Retina (tissue), 1 donor: ENCODE measurements at places on chromosomes 3 and 15.

- DNase-seq: peak; percentile 53
Observed at GRCh38 chr3:158095814-158096704, 10.2 kb downstream of the SHOX2 start.

- no peak for DNase-seq
Observed at GRCh38 chr15:78906316-78906620, 33.6 kb downstream of the MORF4L1 start.

DNA sequence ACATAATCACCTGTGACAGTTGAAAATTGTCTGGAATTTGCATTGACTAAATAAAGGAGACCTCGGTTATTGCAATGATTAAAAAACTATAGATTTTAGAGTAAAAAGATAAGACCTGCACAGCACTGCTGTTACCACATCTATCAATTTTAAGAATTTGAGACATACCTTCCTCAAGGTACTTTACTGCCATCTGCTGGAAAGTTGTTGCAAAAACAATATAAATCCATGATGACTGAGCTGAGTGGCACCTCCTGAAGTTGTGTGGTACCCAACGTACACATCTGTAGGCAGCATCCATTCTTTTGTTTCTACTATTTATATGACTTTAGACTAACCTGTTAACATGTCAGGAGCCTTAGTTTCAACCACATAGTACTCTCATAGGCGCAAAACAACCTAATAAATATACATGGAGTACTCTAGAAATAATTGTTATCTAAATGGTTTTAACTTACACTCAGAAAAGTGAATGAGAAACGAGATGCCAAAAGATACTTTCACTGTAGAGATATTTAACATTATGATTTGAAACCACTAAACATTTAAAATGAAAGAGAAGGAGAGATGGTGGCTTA, 106.7 kb downstream of the GHSR start:
- DNase-seq: peak; percentile 34

- DNase-seq: peak; percentile 12
Observed at GRCh38 chr3:180749322-180749721, 70.0 kb upstream of the CCDC39 start.

- DNase-seq: no peak
Observed at GRCh38 chr3:177893331-177893730, 642.9 kb upstream of the KCNMB2 start.

- no peak for DNase-seq
Observed at GRCh38 chr15:25708391-25708790, 154.7 kb downstream of the ATP10A start.

DNA sequence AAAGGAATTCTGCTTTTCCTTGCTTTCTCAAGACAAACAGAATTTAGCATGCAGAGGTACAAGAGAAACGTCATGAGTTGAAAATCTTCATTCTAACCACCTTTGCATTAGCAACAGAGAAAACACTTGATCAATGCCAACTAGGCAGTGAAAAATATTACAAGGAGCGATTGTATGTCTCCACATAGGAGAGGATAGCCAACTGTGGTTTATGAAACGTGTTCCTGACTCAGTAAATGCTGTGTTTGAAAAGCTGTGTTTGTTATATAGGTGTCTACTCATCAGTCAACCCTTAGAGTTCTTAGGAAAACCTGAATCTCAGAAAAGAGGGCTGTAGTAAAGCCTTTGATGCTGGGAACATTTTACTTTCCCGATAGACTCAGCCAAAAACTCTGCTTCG, 102.4 kb downstream of the FRMD4B start:
- DNase-seq: no peak

DNA sequence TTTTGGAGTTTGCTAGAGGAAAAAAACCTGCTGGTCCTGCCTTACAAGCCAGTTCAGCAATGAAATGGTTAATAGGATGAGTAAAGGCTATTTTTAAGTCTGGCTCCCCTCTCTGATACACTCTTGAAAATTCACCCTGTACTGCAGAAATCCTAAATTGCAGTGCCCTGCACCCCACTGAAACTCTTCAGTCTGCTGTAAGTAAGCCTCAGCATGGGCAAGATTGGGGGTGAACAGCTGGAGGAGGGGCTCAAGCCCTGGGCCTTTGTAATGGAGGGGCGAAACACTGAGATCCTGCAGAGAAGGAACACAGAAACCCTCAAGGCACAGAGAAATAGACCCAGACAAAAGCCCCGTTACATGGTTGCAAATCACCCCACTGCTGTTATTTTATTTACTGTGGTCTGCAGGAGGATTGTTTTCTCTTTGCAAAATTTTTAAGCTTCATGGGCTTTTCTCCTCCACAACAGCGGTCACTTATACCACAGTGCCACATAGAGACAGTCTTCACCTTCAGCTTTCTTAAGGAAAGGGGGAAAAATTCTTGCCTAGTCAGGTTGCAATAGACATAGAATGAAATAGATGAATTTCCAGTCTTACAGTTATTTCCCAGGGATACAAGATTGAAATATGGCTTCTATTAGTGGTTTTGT, 45.0 kb downstream of the SOX2 start:
- DNase-seq: peak; percentile 59

GRCh38 chr15:57321973-57322601, 54.2 kb upstream of the CGNL1 start:
- no peak for DNase-seq

DNA sequence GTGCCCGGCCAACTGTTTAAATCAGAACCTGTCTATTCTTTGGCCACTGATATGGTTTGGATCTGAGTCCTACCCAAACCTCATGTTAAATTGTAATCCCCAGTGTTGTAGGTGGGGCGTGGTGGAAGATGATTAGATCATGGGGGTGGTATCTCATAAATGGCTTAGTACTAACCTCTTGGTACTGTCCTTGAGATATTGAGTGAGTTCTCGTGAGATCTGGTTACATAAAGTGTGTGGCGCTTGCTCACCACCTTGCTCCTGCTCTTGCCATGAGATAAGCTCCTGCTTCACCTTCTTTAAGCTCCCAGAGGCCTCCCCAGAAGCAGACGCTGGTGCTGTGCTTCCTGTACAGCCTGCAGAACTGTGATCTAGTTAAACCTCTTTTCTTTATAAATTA, 42.4 kb downstream of the REC114 start:
- no peak for DNase-seq

DNA sequence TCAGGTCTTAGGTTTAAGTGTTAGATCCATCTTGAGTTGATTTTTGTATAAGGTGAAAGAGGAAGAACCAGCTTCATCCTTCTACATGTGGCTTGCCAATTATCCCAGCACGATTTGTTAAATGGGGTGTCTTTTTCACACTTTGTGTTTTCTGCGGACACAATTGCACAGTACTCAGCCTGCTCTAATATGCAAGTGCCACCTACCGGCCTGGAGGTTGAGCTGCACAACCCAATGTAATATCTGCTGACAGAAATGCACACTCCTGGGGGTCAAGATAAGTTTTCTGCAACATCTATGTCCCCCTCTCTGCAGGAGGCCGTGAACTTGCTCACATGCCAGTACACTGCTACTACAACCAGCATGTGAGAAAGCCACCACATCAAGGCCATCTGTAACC, 791.9 kb upstream of the ROBO1 start:
- no peak for DNase-seq

- DNase-seq: no peak
Observed at GRCh38 chr15:93943586-93943985, 287.8 kb upstream of the MCTP2 start.

DNA sequence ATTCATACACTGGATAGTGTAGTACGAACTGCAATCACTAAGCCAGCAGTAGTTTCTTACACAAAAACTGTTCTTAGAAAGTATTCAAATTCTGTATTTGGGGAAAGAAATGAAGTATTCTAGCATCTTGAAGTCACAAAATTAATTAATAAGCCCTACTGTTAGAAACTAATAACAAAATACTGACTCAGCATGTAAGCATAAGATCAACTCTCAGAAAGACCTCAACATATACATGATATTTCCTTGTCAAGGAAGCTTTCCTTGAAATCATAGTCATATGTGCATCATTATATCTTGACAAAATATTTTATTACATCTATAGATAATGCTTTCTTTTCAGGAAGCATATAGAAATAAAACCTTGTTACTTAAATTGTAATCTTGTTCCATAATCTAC, 115.5 kb upstream of the GOLGA6L6 start:
- DNase-seq: no peak

- no peak for DNase-seq
Observed at GRCh38 chr3:101171681-101172191, 148.6 kb downstream of the IMPG2 start.

DNA sequence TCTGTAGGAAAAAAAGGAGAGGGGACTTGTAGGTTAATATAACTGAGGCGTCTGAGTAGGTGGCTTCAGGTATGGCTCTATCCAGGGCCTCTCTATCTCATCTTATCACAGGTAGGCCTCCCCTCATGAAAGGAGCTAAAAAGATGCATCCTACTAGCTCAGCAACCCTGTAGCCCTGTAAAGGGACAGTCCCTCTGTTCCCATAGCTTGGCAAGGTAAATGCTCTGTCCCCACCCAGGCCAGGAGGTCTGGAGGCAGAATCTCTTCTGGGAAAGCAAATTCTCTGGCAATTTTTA, 135.2 kb downstream of the CHSY1 start:
- no peak for DNase-seq

DNA sequence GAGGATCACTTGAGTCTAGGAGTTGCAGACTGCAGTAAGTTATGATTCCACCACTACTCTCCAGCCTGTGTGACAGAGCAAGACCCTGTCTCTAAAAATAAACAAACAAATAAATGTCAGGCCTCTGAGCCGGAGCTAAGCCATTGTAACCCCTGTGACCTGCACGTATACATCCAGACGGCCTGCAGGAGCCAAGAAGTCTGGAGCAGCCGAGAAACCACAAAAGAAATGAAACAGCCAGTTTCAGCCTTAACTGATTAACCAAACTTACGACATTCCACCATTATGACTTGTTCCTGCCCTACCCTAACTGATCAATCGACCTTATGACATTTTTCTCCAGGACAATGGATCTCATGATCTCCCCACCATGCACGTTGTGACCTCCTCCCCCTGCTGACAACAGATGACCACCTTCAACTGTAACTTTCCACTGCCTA, 32.5 kb upstream of the ZKSCAN7 start:
- DNase-seq: no peak

DNA sequence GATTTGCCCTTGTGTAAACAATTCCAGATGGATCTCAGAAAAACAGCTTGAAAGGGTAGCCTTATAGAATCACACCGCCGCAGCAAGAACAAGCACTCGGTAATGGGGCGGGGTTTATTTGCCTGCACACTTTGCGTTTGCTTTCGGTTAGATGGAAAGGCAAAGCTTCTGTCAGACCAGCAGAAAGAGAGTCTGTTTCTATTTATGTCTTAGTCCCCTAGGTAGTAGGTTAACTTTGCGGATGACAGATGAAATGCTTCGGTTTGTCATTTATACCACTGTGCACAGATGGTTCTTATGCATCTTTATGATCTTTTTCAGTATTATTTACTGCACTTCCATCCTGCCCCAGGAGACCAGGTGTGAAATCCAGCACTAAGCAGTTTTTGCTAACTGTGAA, 62.2 kb downstream of the PYDC2 start:
- peak; percentile 4 for DNase-seq

GRCh38 chr3:49415931-49416601, 3.8 kb downstream of the TCTA start:
- DNase-seq: no peak

DNA sequence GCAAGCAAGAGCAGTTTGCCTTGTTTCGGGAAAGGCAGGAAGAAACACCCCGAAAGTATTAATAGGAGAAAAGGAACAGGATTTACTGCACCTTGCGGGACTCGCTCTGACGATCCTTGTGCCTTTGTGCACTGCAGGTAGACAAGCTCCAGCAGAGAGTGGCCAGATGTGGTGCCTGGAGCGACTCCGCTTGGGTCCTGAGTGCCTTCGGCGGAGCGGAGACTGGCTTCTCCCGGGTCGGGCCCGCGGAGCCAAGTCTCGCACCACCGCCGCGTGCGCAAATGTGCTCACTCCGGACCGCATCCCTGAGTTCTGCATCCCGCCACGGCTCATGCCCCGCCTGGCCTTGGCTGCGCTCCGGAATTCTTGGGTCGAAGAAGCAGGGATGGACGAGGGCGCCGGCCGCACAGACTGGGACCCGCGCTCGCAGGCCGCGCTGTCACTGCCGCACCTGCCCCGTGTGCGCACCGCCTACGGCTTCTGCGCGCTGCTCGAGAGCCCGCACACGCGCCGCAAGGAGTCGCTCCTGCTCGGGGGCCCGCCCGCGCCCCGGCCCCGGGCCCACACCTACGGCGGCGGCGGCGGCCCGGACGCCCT, 769 bp downstream of the C2CD4A start:
- peak; percentile 71 for DNase-seq

DNA sequence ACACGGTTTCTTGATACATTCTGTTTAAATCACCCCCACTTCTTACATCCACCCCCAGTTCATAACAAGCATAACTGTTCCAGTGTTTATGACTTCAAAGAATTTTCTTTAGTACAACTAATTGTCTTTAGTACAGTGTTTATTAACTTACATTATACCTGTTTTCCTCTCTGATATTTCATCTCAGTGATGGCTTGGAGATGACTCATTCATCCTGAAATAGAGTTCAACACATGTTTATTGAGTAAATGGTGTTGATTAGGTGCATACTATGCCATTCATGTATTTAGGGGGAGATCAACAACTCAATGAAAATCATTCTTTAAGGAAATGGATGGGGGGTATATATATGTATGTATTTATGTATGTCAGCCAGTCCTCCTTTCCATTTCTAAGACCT, 21.7 kb upstream of the UTS2B start:
- no peak for DNase-seq

GRCh38 chr3:113541519-113541918, 9.2 kb downstream of the SIDT1 start:
- no peak for DNase-seq

DNA sequence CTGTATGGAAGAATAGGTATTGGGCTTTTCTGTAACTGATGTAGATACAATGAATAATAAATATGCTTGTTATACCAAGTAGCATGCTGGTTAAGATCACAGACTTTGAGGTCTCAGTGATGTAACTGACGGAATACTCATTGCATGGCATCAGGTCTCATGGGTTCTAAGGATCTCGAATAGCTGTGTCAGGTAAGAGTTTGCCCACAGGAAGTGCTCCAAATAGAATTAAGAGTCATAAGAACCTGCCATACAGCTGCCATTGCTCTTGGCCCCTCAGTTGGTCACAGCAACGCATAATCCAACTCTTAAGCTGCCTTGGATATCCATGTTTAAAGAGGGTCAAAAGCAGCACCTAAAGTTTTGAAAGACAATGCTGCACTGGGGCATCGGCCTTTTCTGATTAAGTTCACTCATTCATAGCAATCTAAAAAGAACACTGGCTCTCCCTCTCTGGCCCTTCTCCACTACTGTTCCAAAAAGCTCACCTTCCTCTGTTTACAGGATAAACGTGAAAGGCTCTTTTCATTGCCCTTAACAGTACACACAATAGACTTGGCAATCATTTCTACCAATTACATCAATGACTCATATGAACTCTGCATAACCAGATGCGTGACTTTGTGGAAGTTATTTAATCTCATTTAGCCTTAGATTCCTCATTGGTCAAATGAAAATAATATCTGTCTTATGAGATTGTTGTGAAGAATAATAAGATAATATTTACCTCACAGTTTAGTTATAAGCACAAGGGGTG, 74.6 kb downstream of the ZBTB20 start:
- no peak for DNase-seq

GRCh38 chr15:73626072-73626471, 7.1 kb downstream of the NPTN start:
- DNase-seq: no peak

GRCh38 chr3:75737831-75738493, 47.4 kb downstream of the ZNF717 start:
- peak; percentile 20 for DNase-seq
